ENCODE measurements at places on chromosomes 6 and 20.

GRCh38 chr6:91304521-91304920 is 717.6 kb upstream of the MAP3K7 start:
- no peak for DNase-seq

DNA sequence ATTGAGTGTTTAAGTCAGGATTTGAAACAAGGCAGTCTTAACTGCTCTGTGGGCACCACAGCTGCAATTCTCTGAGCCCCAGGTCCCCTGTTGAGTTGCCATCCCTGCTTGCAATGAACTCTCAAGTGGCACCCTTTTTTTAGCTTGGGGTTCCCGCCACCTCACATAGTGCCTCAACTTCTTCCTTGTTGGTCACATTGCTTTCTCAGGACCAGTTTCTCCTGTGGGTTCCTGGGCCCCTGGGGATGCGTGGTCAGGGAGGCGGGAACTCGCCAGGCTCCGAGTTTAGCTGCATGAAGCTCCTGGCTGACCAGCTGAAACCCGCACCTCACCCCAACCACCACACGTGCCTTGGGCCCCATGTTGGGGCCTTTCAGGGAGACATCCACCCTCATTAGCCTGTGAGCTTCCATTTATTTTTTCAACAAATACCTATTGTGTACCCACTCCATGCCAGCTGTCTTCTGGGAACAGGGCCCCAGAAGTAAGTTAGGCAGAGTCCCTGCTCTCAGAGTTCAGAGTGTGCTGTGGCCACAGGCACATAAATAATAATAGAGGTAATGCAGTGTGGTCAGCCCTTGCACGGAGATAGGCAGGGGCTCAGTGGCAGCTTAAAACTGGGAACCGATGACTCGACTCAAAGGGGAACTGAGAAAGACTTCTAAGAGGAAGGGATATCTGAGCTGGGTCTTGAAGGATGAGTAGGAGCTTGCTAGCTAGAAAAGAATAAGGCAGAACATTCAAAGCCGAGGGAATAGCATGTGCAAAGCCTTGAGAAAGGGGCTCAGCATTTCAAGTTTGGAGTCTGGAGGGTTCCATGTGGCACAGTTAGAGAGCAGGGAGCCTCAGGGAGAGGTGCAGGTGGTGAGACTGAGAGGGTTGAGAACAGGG is 33.9 kb upstream of the FAM83D start:
- DNase-seq = no peak

GRCh38 chr6:140463312-140463710 is 1088.9 kb upstream of the CITED2 start:
- no peak for DNase-seq

- no peak for DNase-seq
Observed at GRCh38 chr6:170098428-170099170, 192.3 kb downstream of the DLL1 start.

DNA sequence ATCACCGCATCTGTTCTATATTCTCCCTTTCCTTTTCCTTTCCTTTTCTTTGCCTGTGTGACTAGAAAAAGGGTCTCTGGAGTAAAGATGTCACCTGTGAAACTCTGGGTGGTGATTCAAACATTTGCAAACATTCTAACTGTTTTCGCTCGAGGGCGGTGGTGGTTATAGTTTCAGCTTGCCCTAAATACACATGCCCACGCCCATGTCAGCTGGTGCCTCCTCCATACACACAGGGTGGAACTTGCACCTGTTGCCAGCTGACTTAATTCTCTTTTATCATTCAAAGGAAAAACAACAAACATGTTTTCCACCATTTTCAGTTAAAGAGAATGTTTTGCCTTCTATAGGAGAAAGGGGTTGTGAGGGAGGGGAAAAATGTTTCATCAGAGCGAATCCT is 381.9 kb upstream of the ARID1B start:
- no peak for DNase-seq

- DNase-seq = no peak
Observed at GRCh38 chr6:141492521-141493284, 640.0 kb upstream of the GJE1 start.

GRCh38 chr6:21214738-21215448 is 378.7 kb upstream of the SOX4 start:
- no peak for DNase-seq

GRCh38 chr6:19158586-19158985 is 678.6 kb upstream of the ID4 start:
- DNase-seq = no peak

GRCh38 chr6:116497113-116497676 is 14.2 kb upstream of the CALHM5 start:
- no peak for DNase-seq

GRCh38 chr20:10522328-10522727 is 87.2 kb downstream of the SLX4IP start:
- no peak for DNase-seq

DNA sequence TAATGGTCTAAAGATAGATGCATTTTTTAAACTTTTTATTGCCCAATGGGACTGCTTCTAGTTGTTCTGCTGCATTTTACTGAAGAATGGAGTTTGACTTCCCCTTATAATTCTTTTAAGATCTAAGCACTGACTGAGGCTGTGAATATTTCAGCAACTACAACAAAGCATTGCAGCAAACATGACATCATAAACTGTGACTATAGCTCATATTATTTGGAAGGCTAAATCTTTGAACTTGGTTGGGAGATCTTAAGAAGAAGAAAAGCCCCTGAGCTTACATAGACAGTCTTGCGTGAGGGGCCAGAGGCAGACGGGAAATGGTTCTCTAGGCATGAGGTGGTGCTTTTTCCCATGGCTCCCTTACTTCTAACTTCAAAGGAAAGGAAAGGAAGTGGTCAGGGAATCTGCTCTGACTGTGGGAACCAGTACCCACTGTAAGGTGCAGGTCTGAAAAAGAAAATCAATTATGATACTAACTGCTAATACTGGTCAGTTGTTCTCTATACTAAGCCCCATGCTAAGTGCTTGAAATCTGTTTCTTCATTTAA is 14.8 kb downstream of the HEY2 start:
- no peak for DNase-seq

DNA sequence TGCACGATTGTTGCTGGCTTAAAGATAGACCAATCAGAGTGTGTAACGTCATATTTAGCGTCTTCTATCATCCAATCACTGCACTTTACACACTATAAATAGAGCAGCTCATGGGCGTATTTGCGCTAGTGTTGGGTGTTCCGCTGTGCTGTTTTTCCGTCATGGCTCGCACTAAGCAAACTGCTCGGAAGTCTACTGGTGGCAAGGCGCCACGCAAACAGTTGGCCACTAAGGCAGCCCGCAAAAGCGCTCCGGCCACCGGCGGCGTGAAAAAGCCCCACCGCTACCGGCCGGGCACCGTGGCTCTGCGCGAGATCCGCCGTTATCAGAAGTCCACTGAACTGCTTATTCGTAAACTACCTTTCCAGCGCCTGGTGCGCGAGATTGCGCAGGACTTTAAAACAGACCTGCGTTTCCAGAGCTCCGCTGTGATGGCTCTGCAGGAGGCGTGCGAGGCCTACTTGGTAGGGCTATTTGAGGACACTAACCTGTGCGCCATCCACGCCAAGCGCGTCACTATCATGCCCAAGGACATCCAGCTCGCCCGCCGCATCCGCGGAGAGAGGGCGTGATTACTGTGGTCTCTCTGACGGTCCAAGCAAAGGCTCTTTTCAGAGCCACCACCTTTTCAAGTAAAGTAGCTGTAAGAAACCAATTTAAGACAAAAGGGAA is 57.9 kb downstream of the TRIM38 start:
- DNase-seq = peak; percentile 85

GRCh38 chr6:63458480-63459115 is 113.7 kb upstream of the LOC128125822 start:
- no peak for DNase-seq

DNA sequence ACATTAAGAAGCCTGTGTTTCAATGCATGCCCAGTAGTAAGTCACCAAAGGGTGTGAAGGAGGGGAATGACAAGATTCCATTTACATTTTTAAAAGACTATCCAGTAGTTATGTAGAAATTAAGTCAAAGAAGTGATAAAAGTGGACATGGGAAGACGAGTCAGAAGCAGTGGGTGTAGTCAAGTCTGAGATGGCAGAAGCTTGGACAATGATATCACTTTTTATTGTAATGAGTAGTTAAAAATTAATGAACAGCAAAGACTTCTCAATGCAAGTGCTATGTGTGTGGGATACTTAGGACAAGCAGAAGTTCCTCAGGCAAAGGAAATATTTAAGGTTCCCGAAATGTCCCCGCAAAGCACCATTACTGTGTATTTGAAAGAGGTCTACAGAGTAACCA is 156.0 kb downstream of the DST start:
- no peak for DNase-seq

GRCh38 chr6:51526049-51526448 is 561.4 kb downstream of the PKHD1 start:
- DNase-seq = no peak

DNA sequence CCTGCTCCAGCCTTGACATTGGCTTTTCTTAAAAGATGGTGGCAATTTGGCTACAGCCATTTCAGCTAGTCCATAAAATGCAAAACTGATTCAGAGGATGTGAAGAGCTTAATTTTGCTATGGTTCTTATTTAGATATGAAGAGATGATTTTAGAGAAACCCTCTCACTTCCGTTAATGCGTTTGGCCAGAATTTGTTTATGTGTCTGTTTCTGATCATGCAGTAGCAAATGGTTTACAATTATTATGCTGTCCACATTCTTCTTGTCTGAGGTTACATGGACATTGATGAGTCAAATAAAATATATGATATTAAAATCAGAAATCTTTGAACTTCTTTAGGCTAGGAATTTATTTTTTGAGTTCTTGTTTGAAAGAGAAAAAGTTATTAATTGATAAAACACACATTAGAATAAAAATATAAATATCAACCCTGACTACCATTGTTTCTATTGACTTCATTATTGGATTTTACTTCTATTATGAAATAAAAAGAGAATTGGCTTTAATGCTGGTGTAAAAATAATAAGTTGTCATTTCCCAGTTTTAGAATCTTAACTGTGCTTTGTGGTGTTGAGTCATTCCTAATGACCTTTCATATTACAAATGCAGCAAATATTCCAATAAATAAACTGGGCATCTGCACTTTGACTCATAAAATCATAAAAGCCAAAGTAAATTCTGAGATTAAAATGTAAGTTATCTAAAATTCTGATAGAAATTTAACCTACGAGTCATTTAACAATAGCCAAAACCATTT is 1286.0 kb upstream of the GJE1 start:
- no peak for DNase-seq

- DNase-seq = no peak
Observed at GRCh38 chr6:47464052-47464451, 13.5 kb upstream of the CD2AP start.

- no peak for DNase-seq
Observed at GRCh38 chr20:25571240-25571639, 14.1 kb downstream of the NINL start.

DNA sequence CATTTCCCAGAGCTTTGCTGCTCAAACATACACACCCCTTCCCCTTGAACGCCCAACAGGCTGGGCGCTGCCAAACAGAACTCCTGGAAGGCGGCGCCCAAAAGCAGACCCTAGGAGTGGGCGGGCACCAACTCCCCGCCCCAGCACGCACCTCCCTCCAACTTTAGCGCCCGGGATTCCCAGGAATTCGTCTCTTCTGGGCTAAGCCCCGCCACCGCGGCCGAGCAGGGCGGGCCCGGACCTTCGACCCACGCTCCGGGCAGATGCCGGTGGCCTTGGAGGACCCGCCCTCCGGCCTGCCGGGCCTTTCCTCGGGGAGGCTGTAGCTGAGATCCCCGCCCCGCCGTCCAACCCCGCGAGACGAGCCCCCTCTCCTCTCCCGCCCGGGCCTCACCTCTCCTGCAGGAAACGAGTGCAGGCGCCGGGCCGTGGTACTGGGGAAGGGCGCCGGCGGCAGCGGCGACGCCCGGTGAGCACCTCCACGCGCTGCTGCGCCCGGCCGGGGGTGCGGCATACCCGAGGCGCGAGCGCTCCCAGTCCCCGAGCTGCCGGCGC is 659 bp downstream of the MCUR1 start:
- peak; percentile 18 for DNase-seq

DNA sequence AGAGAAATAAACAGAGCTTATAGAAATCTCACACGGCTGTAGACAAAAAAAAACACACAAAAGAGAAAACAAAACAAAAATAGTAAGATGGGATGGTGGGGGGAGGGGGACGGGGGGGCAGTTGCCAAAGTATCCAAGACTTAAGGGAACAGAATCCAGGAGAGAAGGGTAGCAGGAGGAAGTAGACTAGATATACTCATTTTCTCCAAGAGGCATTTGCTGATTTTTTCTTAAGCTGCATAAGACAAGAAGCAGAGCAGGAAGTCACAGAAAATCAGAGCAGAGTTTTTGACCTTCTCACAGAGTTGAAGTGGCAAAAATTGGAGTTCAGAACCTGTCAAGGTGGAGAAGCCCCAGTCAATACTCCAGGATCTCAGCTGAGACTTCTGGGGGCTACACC is 237.7 kb downstream of the HIVEP2 start:
- no peak for DNase-seq

DNA sequence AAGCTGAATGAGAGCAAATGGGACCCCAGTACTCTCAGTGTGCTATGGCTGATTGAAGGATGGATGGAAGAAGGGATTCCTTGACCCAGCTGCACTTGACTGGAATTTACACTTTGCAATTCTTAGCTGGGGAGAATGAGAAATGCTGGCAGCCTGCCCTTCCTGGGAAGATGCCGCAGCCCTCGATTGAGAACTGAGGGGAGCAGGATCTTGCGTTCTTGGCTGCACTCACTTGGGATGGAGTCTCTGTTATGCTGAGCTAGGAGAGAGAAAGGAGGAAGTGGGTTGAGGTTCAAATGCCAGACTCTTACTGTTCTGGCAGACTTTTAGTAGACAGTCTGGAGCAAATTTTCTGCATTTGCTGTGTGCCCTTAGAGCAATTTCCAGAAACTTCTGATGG is 221.2 kb downstream of the FNDC1 start:
- DNase-seq = no peak

DNA sequence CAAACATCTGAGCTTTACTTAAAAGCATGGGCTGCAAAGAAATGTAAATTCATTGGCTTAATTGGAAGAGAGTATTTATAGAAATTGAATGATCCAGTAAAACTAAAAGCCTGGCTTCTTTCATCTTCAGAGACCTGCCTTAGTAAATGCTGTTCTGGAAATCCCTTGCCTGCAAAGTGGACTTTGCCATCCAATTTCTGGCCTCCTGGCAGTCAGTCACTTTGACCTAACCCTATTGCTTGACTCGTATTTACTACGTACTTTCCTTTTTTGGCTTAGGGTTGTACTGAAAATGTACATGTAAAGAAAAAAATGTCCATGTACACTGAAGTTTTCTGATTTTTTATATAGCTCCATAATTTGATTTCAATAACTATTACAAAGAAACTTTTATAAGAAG is 47.1 kb downstream of the E2F3 start:
- no peak for DNase-seq
